ENCODE measurements at places on chromosomes 13 and 19. TPM values are rescaled to one million over a fixed set of nuclear protein-coding genes. Genes with fewer than 3 reads are reported as not detected.
A peak's percentile ranks its signal among the peaks of the same experiment; 100 is the strongest.

GRCh38 chr13:76934671-76935070 is 13.6 kb upstream of the ACOD1 start:
- no peak for DNase-seq

- no peak for DNase-seq
Measured at GRCh38 chr19:30286378-30286777, 85.8 kb upstream of the ZNF536 start.

DNA sequence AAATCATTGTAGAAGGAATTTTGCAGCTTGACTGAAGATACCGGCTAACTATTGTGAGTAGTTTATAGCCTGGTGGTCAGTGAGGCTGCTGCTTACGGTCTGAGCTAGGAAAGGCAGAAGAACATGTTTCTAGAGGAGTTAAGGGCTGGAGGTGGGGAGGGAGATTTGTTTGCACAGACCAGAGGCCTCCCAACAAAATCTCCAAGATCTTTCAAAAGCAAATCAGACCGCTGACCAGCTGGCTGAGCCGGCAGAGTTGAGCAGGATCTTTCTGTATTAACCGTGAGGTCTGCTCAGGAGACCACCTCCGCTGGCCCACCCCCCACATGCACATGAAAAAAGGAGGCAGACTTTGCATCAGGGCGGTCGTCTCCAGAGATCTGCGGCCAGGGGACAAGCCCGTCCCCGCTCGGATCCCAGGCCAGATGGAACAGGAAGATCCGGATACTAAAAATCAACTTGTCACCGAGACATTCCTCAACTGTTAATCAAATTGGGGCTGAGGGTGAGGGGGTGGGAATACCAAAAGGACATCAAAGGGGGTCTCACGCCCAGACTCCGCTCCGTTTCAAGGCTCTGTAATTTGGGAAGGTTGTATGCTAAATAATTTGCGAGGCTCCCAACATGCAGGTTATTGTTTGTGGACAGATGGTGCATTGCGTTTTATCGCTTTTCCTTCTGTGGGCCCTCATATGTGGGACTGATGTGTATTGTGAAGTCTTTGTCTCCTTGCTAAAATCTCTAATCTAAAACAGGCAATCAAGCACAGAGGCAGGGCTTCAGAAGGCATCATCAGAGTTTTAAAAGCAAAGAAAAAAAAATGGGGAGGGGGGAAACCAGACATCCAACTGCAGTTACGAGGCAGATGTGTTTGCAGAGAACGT is 319.0 kb downstream of the ZNF536 start:
- peak; percentile 75 for DNase-seq

DNA sequence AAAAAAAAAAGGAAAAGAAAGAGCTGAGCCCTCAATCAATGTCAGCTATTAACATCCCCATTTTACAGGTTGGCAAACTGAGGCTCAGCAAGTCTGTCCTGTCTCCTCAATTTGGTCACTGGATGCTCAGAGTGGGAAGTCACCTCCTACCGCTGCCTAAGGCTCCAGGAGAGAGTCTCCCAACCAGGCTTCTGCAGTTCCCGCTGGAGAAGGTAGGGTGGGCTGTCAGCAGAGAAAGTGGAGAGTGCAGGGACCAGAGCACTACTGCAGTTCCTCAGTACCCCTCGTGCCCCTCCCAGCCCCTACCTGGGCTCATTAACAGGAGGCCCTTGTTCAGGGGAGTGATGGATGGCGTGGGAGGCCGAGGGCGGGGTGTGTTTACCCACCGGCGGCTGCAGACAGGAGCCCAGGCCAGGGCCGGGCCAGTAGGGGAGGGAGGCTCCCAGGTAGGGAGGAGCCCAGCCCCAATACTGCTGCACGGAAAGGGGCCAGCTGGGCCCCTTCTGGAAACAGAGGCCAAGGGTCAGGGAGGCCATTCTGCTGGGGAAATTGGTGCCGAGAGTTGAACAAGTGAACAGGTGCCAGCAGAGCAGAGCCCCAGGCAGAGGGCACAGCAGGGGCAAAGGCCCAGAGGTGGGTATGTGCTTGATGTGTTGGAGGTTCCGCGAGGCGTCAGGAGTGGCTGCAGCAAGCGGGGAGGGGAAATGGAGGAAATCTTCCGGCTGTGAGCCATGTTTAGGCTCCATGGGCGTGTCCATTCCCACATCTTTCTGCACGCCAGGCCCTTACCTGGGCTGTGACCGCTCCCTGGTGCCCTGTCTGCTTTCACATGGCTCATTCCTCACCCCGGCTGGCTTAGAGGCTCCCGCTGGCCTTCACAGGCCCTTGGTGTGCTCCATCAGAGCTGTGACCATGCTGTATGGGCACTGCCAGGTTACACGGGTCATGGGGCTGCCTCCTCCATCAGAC is 7.6 kb upstream of the COMP start:
- no peak for DNase-seq

The B9D2 gene
- 3.5 TPM for total RNA-seq

The SIGLEC14 gene
- total RNA-seq, result 12.5 TPM

- no peak for DNase-seq
Measured at GRCh38 chr19:48458016-48458415, 2.6 kb downstream of the KCNJ14 start.

The KIR2DL3 gene
- total RNA-seq, result not detected

GRCh38 chr13:20045950-20046548 is 87.5 kb downstream of the ZMYM2 start:
- no peak for DNase-seq

- DNase-seq, result no peak
Measured at GRCh38 chr13:91155512-91156114, 191.9 kb upstream of the MIR17HG start.

GRCh38 chr13:23769401-23769800 is 119.8 kb downstream of the MIPEP start:
- DNase-seq, result no peak

- DNase-seq, result no peak
Measured at GRCh38 chr13:78601124-78601873, 2.1 kb downstream of the POU4F1 start.

All from mesenteric fat pad (tissue), 1 donor.